ENCODE measurements at places on chromosomes 1 and 21.

DNA sequence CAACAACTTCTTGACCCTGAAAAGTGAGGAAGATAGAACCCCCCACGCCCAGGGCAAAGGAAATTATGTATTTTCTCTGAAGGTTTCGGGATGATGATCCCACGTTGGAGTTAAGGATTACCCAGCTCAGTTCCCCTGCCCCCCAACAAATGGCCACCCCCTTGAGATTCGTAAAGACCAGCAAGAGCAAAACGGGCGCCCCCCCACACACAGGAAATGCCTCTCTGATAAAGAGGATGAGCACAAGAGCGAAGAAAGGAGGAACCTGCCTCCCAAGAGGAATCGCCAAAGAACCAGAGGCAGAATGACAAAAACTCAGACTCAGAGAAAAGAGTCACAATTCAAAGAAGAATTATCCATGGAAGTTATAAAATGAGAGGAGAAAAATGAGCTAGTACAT is 576.9 kb downstream of the MATN1 start:
- DNase-seq = no peak

DNA sequence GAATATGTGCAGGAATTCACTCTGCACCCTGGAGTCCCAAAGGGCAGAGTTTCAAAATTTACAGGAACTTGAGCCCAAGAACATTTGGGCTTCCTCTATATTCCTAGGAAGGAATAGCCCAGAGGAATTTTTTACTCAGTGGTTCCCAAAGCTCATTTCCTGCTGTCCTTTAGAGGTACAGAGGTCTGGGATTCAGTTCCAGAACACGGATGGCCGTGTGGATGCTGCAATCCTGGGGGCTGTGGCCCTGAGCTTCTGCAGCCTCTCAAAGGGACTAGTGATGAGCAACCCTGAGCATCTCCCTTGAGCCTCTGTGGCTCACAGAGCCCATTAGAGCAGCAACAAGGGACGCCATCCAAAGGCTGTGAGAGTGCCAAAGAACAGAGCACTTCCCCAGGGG is 10.1 kb upstream of the RHOU start:
- no peak for DNase-seq

DNA sequence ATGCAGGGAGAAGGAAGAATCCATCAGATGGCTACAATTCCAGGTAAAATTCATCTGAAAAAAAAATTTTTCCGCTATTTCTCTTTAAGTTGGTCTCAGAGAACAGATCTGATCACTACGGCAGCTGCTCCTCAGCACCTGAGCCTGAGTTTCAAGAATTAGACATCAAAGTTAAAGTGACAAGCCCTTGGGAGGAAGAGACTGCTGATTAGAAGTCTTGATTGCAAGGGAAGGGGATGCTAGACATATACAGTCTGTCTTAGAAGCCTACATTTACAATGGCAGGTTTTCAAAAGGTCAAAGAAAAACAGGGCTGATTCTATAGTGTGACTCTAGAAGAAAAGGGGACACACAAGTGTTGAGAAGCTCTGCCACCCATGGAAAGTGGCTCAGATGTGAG is 48.3 kb downstream of the SUSD4 start:
- no peak for DNase-seq

GRCh38 chr1:44239961-44240371 is 26.7 kb downstream of the DMAP1 start:
- no peak for DNase-seq

- no peak for DNase-seq
Observed at GRCh38 chr1:15124362-15125100, 29.0 kb upstream of the TMEM51 start.

DNA sequence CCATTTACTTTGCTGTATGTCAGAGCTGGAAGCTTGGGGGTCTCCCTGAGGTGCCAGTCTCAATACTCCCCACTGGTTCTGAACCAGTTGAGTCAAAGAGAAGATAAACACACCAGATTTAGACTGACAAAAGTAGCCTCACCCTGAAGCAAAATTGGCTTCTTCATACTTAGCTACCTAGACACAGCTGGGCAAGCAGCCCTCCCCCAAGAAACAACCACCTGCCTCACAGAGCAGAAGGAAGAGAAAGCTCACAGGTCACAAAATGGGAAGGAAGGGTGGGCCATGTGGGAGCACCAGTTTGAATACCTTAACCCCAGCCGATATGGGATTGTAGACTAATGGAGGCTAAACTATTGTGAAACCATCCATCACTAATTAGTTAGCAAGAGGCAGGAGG is 24.6 kb upstream of the MYSM1 start:
- no peak for DNase-seq

DNA sequence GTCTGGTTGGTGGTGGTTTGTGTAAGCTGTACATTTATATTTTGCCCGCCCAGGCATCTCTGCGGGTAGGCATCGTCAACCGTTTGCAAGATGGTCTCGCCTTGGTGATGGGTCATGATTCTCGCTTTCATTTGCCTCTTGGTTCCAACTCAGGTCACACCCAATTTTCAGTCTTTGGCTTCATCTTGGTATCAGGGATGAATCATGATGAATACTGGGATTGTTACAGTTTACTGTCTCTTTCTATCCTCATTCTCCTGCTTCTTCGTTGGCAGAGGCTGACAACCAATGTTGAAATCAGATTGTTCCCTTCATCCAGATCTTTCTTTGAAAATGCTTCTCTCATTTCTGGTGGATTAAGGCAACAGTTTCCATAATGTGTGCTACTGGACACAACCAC is 129.7 kb upstream of the KAZN start:
- DNase-seq = no peak

DNA sequence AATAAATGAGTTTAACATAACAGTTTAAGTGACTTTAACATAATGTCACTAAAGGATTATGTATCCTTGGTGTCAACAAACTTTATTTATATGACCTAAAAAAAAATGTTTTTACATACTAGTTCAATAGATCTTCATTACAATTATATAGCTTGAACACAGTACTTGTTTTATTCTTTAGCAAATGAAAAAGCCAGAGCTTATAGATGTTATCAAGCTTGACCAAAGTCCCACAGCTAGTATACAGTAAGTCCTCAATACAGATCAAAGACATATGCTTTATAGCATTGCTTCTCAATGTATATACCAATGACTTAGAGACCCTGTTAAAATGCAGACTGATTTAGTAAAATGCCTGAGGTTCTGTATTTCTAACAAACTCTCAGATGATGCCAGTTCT is 42.4 kb downstream of the UCHL5 start:
- no peak for DNase-seq

DNA sequence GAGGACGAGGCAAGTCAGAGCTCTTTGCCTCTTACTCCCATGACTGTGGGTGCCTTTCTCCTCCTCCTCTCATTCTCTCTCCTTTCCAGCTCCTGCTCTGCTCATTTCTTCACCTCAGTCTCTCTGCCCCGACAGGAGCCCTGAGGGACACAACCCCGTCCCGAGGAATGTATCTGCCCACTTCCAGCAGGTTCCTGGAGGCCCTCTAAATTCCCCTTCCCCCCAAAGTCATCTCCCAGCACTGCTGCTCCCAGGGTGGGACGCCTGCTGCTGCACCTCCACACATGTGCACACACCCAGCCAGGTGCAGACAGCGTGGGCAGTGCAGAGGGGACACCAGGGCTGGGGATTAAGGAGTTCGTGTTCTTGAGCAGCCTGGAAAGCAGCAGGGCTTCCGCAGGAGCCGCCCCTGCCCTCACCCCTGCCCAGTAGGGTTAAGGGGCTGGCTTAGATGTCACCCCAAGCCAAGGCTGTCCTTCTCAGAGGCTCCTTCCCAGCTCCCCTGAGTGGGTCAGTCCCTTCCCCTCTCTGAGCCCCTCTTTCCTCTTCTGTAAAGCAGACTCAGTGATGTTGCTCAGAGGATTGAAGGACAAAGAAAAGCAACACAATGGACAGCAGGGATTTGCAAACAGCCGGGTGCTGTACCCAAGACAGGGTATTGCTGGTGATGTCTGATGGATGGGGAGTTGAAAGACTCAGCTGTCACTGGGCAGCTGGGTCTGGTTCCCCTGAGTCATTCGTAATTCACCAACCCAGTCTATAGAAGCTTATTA is 346.0 kb downstream of the MATN1 start:
- DNase-seq = no peak

DNA sequence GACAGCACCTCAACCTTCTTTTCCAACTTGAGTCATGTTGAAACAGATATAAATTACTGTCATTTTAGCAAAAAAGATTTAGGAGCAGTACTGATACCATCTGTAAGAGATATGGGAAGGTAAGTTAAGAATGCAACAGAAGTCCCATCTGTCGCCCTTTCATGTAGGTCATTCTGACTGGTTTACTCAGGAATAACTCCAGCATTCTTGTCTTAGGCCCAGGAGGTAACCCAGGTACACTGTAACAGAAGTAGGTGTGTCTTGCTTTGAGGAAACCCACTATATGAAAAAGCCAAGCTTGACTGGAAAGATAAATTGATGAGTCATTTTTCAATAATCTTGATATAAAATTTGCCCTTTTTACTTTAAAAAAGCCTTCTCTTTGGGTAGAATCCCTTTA is 35.4 kb downstream of the PGM1 start:
- no peak for DNase-seq

DNA sequence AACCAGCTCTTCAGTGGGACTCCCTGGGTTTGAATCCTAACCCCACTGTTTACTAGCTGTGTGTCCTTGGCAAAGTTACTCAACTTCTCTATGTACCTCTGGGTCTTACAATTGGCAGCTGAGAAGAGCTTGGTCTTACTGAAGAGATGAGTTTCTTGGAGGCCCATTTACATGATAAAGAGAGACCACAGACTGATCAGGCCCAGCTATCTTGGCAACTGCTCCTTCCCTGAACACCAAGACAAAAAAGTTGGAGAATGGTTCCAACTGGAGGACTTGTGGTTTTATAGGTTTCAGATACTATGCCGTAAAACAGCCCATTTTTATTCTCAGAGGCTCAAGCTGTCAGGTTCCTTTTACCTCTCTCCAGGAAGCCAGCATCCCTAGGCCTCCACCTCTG is 24.8 kb upstream of the CNIH3 start:
- DNase-seq = no peak

DNA sequence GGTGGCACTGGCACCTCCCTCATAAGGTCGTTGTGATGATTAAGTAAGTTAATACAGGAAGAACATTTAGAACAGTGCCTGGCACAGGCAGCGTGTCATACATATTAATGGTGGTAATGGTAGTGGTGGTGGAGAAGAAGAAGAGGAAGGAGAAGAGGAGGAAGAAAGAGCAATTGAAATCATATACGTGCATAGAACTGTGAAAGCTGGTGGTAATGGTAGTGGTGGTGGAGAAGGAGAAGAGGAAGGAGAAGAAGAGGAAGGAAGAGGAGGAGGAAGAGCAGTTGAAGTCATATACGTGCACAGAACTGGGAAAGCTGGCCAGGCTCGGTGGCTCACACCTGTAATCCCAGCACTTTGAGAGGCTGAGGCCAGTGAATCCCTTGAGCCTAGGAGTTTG is 121.3 kb upstream of the HOOK1 start:
- no peak for DNase-seq

- DNase-seq = no peak
Observed at GRCh38 chr1:20125100-20125499, 5.8 kb upstream of the PLA2G2D start.

DNA sequence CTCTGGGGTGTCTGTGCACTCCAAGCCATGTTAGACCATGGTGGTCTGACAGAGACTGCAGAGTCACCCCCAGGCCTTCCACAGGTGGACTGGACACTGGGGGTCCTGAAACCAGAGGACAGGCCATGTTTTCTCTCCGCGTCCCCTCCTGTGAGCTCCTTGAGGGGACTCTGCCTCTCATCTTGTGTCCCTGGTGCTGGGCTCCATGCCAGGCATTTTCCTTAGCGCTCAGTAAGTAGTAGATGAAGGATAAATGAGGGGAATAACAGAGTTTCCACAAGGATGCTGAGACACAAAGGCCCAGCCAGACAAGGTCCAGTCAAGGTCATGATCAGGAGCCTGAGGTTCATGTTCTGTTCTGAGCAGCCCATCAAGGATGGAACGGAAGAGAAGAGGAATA is 57.4 kb downstream of the FAM163A start:
- DNase-seq = no peak
